GM12878 (cell line): ENCODE measurements at places on chromosomes 2 and 18. TPM values are rescaled to one million over a fixed set of nuclear protein-coding genes. Genes with fewer than 3 reads are reported as not detected.

Gene EFEMP1
- total RNA-seq, result 0.24 and 0.33 TPM in 2 replicates

Gene GCA
- 26.7 and 29.9 TPM in 2 replicates for total RNA-seq

Gene DSC2
- 3.9 and 4.4 TPM in 2 replicates for total RNA-seq

Gene MRPL44
- total RNA-seq, result 28.9 and 30.6 TPM in 2 replicates

Gene DPP10
- total RNA-seq, result not detected in 2 replicates

Gene VWC2L
- total RNA-seq, result not detected in 2 replicates

Gene TCF23
- total RNA-seq, result not detected in 2 replicates

Gene TNP1
- total RNA-seq, result not detected in 2 replicates

Gene EPHA4
- total RNA-seq, result 0.33 and 0.35 TPM in 2 replicates

Gene TEX51
- total RNA-seq, result not detected in 2 replicates

Gene SERPINB3
- not detected in 2 replicates for total RNA-seq

Gene CAPN13
- not detected in 2 replicates for total RNA-seq

Gene MFSD2B
- 0.19 and 0.28 TPM in 2 replicates for total RNA-seq

Gene SP110
- total RNA-seq, result 82.3 and 82.5 TPM in 2 replicates

Gene DNAJC27
- total RNA-seq, result 2.8 and 3.6 TPM in 2 replicates

Gene RGPD3
- total RNA-seq, result 0.08 and 0.21 TPM in 2 replicates

Gene ALPI
- total RNA-seq, result not detected in 2 replicates

Gene SGPP2
- total RNA-seq, result 19.8 and 20.7 TPM in 2 replicates

Gene ALPP
- total RNA-seq, result not detected in 2 replicates

Gene UPP2
- not detected in 2 replicates for total RNA-seq

Gene FBLN7
- total RNA-seq, result 0.10 TPM in 1 of 2 replicates, not detected in the other

Gene MEP1B
- total RNA-seq, result not detected in 2 replicates

Gene IL1RN
- not detected in 2 replicates for total RNA-seq

Gene SP5
- not detected in 2 replicates for total RNA-seq

Gene MTERF4
- 35.2 and 38.7 TPM in 2 replicates for total RNA-seq

Gene CRYBA2
- total RNA-seq, result not detected in 2 replicates

Gene ST6GAL2
- not detected in 2 replicates for total RNA-seq

Gene DSG1
- total RNA-seq, result 2.8 and 3.9 TPM in 2 replicates

Gene OSBPL6
- total RNA-seq, result 0.11 TPM in 1 of 2 replicates, not detected in the other

Gene SERPINB4
- total RNA-seq, result not detected in 2 replicates

Gene CXCR1
- not detected in 2 replicates for total RNA-seq

Gene RGPD4
- not detected in 2 replicates for total RNA-seq

Gene CD8B
- total RNA-seq, result 0.21 TPM in 1 of 2 replicates, not detected in the other

Gene GTF2A1L
- total RNA-seq, result not detected in 2 replicates

Gene SAG
- 0.69 TPM in 1 of 2 replicates, not detected in the other for total RNA-seq

Gene SPDYA
- 0.46 and 0.58 TPM in 2 replicates for total RNA-seq

Gene SLC8A1
- total RNA-seq, result 0.11 and 0.21 TPM in 2 replicates

Gene CD8A
- total RNA-seq, result 0.13 and 0.15 TPM in 2 replicates

Gene UGT1A1
- total RNA-seq, result not detected in 2 replicates
